Activated CD8-positive, alpha-beta memory T cell treated with anti-CD3 and anti-CD28 coated beads for 1 hour (primary cell): ENCODE measurements at places on chromosomes 5 and 9.

DNA sequence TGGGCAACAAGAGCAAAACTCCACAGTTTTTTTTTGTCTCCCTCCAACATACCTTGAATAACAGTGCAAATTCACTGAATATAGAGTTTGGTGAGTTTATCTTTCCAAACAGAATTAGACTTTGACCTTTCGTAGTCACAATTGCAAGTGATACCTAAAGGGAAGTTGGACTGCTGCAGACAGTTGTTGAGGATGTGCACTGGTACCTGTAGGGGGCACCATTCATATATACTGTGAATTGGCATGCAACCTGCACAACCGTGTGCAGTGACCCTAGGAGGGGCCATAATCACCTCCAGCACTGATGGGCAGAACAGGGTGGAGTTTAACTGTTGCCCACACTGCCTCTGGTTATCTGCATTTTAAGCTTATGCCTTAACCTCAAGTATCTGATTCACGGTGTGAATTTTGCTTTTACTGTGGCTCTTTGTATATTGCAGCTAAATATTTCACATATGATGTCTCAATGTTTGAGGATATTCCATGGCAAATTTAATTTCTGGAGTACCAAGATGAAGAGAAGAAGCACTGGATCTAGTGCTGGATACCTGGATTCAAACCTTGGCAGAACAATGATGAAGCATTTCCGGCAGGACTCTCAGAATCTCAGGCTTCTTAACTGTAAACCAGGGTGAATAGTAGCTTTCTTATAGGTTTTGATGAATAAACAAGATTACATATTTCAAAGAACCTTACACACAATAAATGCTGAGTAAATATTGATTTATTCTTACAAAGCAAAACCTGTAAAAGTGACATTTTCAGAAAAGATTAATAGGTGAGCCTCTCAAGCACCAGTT, 144.3 kb downstream of the ACTBL2 start:
- DNase-seq: no peak

- DNase-seq: no peak
Observed at GRCh38 chr5:472076-472655, 29.2 kb downstream of the EXOC3 start.

DNA sequence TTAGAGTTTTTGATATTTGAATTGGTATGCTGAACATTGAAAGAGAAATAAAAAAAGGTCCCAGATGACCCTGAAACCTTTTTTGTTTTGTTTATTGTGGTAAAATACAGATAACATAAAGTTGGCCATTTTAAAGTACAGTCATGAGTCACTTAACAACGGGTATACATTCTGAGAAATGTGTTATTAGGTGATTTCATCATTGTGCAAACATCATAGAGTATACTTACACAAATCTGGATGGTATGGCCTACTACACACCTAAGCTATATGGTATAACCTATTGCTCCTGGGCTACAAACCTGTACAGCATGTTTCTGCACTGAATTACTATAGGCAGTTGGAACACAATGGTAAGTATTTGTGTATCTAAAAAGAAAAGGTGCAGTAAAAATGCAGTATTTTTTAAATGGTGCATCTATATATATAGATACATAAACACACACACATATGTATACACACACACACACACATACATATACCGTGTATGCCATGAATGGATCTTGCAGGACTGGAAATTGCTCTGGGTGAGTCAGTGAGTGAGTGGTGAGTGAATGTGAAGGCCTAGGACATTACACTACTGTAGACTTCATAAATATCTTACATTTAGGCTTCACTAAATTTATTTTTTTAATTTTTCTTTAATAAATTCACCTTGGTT, 31.0 kb downstream of the TTC1 start:
- DNase-seq: no peak

DNA sequence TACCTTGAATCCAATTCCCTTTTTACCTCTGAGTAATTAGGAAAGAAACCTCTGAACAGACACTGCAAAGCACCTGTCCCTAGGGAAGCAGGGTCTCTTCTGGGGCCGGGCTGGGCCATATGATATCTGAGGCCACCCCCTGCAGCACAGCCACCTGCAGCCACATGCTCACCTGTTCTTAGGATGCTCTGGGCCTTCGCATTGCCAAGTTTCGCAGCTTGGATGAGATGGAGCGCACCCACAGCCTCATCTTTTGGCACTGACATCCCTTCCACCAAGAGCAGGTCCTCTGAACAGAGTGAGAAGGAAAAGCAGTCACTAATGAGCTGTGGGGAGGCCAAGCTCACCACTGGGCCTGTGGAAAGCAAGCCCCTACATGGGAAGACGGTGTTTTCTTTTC, 27.3 kb downstream of the CLTA start:
- DNase-seq: no peak

- no peak for DNase-seq
Observed at GRCh38 chr5:82942083-82942881, 134.9 kb downstream of the TMEM167A start.

DNA sequence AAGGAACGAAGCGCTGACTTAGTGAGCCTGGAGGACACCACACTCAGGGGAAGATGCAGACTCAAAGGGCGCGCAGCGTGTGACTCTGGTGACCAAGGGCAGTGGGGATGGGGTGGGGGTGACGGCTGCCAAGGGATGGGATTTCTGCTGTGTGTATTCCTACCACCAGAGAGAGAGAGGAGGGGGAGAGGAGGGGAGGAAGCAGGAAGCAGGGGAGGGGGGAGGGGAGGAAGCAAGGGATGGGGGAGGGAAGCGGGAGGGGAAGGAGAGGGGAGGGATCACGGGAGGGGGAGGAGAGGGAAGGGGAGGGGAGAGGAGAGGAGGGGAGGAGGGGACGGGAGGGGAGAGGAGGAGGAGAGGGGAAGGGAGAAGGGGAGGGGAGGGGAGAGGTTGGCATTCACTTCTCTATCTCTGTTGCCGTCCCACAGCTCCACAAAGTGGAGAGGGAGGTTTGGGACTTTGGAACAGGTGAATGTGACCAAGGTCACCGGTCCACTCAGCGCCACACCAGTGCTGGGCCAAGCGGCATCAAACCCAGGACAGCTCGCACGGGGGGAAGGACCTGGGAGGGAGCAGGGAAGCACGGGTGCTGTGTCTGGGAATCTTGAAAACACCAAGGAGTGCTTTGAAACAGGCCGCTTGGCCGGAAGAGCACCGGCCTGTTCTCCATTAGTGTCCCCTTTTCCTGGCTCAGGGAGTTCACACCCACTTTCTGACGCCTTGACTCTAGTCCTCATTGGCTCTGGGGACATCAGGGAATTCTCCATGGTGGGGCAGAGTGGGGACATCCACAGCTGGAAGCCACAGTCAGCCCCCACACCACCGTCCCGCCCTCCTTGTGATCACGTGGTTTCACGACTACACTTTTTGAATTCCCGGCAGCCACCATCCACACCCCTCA, 77.4 kb downstream of the VAV2 start:
- no peak for DNase-seq

- DNase-seq: no peak
Observed at GRCh38 chr9:133930682-133931485, 61.2 kb downstream of the VAV2 start.

DNA sequence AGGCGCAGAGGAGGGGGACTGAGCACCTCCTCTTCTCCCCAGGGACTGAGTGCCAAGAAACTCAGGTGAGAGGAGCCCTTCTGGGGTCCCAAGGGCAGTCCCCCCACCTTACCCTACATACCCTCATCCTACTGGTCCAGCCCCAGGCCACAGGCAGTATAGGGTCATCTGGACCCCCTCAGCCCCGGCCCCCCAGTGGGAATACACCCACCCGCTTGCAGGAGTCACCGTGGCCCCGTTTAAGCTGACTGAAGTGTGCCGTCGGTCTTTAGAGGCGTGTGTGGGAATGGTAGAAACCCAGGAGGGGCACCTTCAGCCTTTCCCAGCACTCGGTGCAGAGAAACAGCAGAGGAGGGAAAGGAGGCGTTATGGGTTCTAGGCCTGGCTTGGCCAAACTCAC, 30.8 kb downstream of the COL15A1 start:
- no peak for DNase-seq

GRCh38 chr9:87887661-87888480, 5.2 kb downstream of the SPATA31E1 start:
- DNase-seq: no peak

DNA sequence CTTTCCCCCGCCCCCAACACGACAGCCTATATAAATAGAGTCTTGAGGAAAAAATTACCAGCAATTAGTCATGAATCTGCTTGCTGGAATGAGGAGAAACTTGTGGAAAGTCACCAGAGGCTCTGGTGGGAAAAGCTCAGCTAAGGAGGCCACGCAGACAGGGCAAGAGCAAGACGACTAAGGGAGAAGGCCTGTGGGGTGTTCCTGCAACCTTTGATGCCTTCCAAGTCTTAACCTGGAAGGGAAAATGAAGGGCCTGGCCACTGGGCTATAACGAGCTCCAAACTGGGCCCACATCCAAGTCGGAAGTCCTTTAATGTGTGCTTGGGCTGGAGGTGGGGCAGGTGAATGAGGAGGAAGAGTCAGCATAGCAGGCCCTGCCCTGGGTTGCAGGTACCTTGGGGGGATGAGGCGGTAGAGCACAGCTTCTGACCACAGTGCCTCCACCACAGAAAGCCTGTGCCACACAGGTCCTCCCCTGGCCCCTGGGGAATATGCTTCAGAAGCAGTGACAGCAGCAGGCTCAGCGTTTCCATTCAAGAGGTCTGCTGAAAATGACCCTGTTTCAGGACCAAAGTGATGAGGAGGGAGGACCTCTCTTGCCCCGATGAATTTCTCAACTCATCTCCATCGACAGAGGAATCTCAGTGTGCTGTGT, 92.8 kb upstream of the LRRTM2 start:
- DNase-seq: no peak
